ENCODE measurements at places on chromosomes 5 and 9.
A peak's percentile ranks its signal among the peaks of the same experiment; 100 is the strongest.

GRCh38 chr5:543755-544674 is 19.8 kb upstream of the SLC9A3 start:
- DNase-seq = no peak

- no peak for DNase-seq
Measured at GRCh38 chr5:172356047-172356446, 72.5 kb upstream of the UBTD2 start.

DNA sequence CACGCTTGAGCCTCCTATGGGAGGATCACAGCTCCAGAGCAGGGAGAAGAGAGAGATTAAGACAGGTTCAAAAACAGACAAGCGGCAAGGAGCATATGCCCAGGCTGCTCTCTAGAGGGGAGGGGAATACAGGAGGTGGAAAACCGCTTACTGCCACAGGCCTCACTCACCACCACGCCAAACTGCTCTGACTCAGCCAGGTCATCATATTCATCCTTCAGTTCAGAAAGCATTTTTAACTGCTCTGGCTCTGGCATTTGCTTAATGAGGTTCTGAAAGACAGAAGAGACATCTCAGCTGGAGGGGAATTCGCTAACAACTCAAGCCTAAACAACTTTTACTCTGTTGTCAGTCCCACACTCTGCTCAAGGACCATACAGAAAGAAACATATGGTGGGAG is 40.1 kb downstream of the PCDHGC5 start:
- no peak for DNase-seq

DNA sequence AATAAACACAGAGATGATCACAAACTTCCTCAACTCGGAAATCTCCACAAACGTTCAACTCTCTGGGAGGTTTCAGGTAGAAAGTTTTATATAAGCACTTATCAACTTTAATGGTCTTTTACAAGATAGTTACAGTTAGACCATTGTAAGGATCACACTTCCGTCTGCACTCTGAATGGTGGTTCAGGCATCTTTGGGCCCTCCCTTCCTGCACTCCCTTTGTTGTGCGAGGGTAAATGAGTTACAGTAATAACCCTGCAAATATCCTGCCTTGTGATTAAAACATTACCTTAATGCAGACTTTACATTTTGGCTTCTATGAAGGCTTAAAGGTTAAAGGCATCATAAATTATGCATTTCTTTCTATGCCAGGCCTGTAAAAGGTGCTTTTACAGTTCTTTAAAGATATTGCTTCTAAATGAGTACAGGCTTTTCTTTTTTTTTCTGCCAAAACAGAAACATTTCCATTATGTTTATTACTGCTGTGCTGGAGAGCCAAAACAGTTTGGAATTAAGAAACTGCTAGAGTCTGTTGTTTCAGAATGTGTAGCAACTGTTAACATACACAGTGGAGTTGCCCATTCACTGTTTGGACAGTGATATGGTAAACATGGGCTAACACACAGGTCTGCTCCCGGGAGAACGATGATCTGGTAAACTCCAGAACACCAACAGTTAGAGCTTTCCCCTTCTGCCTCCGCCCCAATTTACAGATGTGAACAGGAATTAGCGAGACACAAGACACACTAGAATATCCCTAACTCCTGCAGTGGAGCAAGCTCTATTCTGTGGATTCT is 1.1 kb downstream of the PRUNE2 start:
- no peak for DNase-seq

- DNase-seq = peak; percentile 23
Measured at GRCh38 chr9:94668928-94669729, 29.8 kb upstream of the FBP1 start.

DNA sequence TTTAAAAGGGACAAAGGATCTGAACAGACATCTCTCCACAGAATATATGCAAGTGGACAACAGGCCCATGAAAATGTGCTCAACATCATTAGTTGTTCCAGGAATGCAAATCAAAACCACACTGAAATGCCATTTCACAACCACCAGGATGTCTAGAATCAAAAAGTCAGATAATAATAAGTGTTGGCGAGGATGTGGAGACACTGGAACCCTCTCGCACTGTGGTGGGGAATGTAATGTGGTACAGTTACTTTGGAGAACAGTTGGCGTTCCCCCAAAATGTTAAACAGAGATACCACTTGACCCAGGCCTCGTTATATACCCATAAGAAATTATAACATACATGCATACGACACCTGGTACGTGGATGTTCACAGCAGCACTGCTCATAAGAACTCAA is 38.6 kb downstream of the SARDH start:
- no peak for DNase-seq

DNA sequence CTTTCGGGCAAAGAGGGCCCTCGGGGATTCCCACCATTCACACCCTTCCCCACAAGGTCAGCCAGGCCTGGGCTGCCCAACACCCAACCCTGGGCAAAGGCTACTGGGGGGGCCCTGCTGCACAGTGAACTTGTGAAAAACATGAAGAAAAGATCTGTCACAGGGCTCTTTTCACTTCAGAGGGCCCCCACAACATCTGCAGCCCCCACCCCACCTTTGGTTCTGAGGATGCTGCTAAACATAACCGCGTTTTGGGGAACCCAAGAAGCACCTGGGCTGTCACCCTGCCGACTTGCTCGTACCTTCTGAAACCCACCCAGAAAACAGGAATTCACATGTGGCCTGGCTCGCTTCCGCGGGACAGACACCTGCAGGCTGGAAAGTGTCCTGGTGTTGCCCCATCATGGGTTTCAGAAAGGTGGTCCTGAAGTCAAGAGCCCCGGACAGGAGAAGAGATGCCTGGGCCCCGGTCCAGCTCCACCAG is 29.3 kb downstream of the B4GALT1 start:
- DNase-seq = no peak

- DNase-seq = no peak
Measured at GRCh38 chr9:112061152-112061740, 113.9 kb downstream of the SUSD1 start.

GRCh38 chr5:7991125-7991821 is 122.3 kb downstream of the MTRR start:
- DNase-seq = no peak

DNA sequence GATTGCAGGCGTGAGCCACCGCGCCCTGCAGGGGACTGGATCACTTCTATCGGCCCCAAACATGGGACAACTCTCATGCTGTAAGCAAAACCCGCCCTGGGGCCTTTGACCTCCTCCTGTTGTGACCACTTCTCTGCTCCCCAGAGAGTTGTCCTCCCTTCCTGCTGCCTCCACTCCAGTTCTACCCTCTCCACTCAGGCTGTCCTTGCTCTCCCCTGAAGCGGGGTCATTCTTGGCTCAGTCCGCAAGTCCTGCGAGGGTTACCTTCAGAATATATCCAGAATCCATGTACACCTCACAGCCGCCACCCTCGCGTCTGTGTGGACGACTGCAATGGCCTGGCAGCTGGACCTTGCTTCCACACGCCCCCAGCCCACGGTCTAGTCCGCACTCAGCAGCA is 273.7 kb downstream of the PBX3 start:
- DNase-seq = no peak

- no peak for DNase-seq
Measured at GRCh38 chr5:8505196-8505595, 636.2 kb downstream of the MTRR start.

GRCh38 chr9:93192721-93193387 is 8.9 kb downstream of the WNK2 start:
- DNase-seq = no peak

DNA sequence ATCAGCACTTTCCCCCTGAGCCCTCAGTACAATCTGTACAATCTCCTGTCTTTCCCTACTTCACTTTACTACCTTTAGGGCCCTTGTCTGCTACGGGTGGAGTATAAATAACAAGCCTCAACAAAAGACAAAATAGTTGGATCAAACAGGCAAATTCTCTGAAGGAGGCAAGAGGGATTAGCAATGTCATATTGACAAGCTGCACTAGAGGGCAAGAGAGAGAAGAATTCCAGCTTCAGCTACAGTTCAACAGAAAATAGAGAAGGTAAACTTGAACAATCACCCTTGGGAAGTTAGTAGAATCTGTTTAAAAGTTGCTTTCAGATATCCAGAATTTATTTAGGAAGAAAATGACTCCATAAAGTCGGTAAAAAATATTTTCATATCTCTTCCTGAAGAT is 68.4 kb upstream of the IZUMO3 start:
- no peak for DNase-seq

DNA sequence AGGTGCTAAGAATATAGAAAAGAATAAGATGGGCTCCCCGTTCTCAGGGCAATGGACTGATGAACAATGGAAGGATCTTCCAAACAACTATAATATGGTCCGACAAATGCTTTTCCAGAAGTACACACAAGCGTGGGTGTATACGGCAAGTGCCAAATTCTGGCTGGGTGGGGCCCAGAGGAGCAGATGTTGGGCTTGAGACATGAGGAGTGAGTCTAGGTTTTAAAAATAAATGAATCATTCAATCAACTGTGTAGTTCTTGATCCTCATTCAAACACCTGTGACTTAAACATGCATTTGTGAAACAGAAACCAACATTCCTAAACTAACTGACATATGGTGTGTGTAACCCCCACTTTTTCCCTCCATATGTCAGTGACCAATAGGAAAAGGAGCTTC is 47.9 kb downstream of the MFAP3 start:
- DNase-seq = no peak

DNA sequence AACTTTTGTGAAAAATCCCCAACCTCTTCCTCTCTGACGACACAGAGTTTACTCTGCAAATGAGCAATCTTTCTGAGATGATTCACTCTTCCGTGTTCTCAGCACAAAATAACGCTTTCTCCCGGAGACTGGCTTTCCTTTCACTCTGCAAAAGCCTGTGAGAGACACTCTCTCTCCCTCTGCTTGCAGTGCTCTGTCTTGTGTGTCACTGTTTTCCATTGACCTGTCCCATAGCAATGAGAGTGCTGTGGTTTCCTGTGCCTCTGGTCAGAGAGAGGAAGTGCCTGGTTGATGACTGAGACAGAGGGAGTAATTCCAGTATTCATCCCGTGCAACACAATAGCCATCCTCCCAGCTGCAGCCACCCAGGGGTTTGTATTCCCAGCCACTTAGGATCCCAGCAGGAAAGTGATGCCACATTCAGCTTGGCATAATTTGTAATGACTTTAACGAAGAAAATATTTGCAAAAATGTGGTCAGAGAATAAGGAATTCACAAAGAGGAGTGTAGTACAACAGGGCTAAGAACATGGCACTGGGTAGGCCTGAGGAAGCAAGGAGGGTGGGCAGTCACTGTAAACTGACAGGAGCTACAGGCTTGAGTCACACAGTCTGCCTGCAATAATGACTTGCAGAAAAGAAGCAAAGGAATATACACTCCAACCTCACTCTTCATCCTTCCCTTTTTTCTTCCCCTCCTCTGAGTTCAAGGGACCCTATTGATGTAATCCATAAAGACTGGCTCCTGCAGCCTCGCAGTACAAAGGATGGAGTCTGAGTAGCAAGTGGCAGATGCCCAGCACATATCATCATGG is 463.5 kb upstream of the RGMB start:
- DNase-seq = no peak

DNA sequence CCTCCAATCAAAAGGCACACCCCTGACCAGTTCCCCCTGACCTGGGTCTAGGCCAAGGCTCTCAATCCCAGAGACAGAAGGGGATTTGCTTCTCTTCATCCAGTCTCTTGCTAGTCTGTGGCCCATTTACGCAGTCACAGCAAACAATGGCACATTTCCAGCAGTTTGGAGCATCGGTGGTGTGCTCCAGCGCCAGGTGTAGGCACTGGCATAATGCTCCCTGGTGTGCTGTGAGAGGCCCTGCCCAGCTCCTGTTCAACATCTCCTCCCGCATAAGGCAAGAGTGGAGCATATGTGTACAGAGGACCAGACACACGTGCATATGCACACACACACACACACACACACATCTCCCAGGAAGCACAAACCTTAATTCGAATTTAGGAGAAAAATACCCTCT is 79.5 kb upstream of the ERCC6L2 start:
- no peak for DNase-seq

DNA sequence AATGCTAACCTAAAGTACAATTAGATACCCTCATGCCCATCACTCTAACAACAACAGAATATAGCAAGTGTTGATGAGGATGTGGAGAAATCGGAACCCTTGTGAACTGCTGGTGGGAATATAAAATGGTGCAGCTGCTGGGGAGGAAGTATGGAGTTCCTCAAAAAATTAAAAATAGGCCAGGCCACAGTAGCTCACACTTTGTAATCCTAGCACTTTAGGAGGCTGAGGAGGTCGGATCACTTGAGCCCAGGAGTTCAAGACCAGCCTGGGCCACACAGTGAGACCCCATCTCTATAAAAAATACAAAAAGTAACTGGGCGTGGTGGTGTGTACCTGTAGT is 18.0 kb upstream of the MRNIP start:
- no peak for DNase-seq

DNA sequence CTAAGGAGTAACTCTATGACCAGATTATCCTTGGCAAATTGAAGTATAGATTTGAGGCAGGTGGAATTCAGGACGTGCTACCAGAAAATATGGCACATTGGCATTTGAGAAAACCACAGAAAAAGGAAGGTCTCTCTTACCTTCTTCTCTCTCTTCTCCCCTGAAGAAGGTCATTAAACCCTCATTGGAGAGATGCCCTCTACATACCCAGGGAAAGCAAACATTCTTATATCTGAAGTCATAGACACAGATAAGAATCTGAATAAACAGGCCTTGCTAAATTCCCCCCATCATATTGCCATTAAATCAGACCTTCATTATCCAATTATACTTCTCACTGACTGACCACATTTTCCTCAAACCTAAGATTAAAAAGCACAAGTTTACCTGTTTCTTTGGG is 17.8 kb downstream of the SPINK1 start:
- no peak for DNase-seq

DNA sequence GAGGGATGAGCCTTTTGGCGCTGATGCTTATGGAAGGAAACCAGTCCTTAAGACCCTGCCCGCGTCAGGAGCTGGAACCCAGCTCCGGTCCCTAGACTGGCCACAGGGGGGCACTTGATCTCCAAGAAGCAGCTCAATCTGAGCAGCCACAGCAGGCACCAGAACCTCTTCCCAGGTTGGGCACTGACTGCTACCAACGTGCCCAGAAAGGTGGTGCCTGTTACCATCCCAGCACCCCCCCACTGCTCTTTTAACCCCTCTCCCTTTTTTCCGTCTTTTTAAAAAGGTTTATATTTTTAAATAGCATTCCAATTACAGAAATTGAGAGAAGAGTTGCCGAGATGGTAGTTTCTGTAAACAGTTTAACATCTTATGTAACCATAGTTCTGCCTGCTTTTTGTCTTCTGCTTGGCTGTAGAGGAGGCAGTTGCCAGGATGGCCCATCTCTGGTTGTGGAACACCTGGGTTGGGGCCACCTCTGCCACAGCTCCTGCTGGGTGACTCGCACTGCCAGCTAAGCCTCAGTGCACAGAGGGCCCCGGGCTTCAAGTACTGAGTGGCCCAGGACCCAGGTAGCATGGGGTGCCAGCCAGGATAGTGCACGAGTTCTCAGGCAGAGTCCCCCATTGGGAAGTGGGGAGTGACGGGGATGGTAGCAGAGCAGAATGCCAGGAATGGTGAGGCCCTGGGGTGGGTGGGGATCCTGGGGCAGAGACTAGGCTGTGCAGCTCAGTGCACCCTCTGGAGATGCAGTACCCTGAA is 62.8 kb downstream of the PFDN1 start:
- DNase-seq = peak; percentile 53

Data from activated T-cell treated with anti-CD3 and anti-CD28 coated beads, Interleukin-2, amount 50 U/mL, for 4 hours (primary cell).